RPMI7951 (cell line): ENCODE measurements at places on chromosomes 1 and 21. TPM values are rescaled to one million over a fixed set of nuclear protein-coding genes. Genes with fewer than 3 reads are reported as not detected.

DENND2D gene
- total RNA-seq = not detected in 2 replicates

SAMD13 gene
- 2.9 and 3.5 TPM in 2 replicates for total RNA-seq

SFN gene
- total RNA-seq = not detected in 2 replicates

GRIK3 gene
- not detected in 2 replicates for total RNA-seq

EXTL2 gene
- total RNA-seq = 50.6 and 57.2 TPM in 2 replicates

FAM151A gene
- not detected in 2 replicates for total RNA-seq

CFHR3 gene
- not detected in 2 replicates for total RNA-seq

SLC16A4 gene
- total RNA-seq = 16.3 and 18.5 TPM in 2 replicates

C21orf91 gene
- 9.6 and 14.3 TPM in 2 replicates for total RNA-seq

LCE6A gene
- not detected in 2 replicates for total RNA-seq

GRCh38 chr1:18901952-18902522 is 318 bp downstream of the ALDH4A1 start:
- DNase-seq = peak; percentile 64

GRCh38 chr1:30374400-30375070 is 348.9 kb downstream of the MATN1 start:
- DNase-seq = no peak

- no peak for DNase-seq
These were observed 142.3 kb upstream of the SAMSN1 start for GRCh38 chr21:14688412-14688811.

- no peak for DNase-seq
These were observed 27.2 kb downstream of the PUM1 start for GRCh38 chr1:31038360-31038759.

- DNase-seq = no peak
These were observed 87.2 kb upstream of the SOX13 start for GRCh38 chr1:203985676-203986075.

DNA sequence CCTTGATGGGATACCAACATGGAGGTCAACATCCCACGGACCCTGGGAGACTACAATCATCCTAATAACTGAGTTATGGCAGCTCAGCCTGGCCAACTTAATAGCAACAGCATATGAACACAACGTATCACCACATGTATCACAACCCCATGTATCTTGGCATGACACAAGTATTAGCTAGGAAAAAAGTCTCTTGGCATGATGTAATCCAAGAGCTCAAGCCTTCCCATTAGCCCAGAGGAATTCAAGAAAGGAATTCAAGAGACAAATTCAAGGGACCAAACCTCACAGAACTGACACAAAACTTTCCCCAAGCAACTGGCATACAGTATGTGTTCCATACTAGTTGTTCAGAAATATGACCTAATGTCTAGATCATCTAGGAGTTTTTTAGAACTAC is 100.9 kb upstream of the HMGB4 start:
- no peak for DNase-seq

DNA sequence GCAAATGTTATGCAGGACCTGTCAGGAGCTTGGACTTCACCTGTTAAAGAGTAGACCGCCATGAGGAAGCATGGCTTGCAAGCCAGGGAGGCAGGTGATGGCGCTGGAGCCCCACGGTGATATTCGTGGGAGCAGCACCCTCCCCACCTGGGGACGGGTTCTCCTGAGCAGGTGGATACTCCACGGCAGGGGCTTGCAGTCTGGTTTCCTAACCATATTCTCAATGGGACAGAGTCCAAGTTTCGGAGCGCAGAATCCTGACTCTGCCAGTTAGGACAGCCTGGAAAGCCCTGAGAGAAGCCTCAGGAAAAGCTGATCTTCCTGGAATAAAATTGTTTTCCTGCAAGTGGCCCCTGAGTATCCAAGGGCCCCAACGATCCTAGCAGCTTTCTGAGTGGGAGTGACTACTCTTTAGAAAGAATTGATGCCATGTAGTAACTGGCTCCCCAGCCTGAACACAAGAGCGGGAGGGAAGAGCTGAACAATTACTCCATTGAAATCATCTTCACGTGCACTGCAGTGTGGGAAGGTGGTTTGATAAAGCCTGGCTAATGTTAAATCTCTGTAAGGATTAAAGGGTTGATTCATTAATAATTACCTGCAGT is 146.3 kb upstream of the RAB4A start:
- DNase-seq = no peak

DNA sequence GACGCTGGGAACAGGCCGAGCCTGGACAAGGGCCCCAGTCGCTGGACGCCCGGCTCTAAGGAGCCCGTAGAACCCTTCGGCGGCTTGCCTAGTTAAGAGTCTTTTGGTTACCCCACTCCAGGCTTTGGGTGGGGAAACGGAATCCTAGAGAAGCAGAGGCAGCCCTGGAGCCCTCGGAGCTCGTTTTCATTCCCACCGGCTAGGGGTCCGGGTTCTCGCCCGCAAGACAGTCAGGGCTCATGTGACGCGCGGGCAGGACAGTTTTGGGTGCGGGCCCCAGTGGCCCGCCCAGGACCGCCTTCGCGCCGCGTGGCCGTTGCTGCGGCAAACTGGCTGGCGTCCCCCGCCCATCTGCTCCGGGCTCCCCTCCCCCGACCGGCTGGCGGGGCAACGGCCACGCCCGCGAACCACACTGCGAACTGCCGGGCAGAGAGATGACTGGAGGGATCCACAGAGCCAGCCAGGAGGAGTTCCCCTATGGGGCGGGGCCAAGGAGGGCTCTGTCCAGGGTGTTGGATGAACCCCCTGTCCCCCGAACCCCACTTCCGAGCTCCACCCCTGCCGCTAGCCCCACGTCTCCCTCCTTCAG is 829 bp upstream of the HES2 start:
- DNase-seq = no peak

DNA sequence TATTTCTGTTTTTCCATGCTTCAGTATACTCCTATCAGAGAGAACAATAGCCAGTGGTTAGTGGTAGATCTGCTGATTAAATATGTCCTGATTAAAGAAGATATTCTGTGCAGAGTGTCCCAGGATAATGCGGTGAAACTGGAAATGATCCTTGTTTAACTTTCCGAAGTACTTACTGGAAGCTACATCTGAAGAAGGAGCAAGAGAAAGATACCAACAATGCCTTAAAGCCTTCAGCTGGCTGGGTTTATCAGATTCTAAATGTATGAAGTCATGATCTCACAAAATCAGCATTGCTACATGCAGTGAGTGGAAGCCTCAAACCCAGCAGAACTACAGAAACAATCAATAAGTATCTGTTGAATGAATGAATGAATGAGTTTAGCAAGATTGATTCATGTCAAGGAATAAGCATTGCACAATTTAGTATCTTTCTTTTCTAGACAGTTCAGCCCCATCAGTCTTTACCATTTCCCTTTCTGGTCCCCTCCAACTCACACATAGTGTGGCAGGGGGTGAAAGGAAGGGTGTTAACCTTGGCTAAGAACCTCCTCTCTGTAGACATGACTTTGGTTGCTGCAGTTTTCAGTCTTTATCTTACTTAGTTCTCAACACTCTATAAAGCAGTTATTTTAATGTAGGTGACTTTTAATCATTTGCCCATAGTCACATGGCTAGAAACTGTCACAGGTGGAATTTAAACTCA is 24.7 kb upstream of the DNASE2B start:
- DNase-seq = no peak

GRCh38 chr1:220925707-220926106 is 46.5 kb downstream of the HLX start:
- DNase-seq = no peak

DNA sequence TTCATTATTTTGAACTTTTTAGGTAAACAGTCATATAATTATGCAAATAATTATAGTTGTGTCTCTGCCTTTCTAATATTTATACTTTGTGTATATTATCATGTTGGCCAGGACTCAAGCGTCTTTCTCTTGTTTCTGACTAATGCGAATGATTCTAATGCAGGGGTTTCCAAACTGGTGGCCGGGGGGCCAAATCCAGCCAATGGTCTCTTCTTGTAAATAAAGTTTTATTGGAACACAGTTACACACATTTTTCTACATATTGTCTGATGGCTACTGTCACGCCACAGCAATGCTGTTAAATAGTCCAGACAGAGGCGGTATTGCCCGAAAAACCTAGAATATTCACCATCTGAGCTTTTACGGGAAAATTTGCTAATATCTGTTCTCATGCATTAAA is 8.9 kb upstream of the POFUT2 start:
- no peak for DNase-seq

- no peak for DNase-seq
These were observed 219.7 kb downstream of the BRINP3 start for GRCh38 chr1:190258003-190258402.

DNA sequence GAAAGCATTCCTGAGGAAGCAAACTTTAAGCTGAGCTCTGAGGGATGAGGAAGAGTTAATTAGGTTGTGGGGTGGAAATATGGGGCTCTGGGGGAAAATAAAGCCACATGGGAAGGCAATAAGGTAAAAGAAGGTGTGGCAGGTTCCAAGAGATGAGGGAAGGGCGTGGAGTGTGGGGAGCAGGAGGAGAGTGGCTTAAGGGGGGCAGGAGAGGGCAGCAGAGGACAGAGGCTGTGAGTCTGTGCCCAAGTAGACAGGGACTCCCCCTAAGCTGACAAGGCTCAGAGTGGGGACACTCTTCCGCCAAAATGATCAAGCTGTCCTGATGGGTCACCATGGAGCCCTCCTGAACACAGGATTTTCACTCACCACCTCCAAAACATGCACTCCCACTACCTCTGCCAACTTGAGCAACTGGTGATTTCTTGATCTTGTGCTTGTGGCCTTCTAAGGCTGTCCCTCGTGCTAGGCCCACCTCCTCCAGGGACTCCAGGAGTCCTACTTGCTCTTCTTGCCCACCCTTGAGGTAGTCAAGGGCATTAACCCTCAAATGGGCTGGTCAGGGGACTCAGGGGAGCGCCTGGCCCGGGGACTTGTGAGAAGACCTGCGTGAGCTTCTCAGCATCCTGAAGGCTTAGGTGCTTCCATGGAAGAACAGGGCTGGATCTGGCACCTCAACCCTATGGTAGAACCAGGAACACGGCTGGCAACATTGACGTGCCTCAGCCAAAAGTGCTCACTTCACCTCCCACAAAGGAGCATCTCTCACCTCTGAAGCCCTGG is 23.4 kb downstream of the DMAP1 start:
- DNase-seq = no peak

- no peak for DNase-seq
These were observed 647.6 kb downstream of the LMO4 start for GRCh38 chr1:87976316-87976715.

- no peak for DNase-seq
These were observed 8.8 kb downstream of the PGLYRP4 start for GRCh38 chr1:153339802-153340201.

- no peak for DNase-seq
These were observed 38.6 kb downstream of the CAPN9 start for GRCh38 chr1:230785636-230786384.

DNA sequence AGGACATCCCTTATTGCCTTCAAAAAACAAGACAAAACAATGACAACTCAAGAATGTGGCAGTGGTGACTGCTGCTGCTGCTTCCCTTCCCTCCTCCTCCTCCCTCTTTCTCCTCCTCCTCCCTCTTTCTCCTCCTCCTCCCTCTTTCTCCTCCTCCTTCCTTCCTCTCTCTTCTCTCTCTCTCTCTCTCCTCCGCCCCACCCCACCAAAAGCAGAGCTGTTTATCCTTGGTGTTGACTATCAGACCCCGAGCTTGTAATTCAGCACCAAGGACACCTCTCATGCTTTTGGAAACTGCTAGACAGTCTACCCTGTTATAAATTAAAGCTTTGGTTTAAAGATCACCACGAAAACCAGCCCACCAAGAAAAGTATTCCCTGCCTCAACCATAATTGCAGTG is 72.4 kb upstream of the IFNAR2 start:
- no peak for DNase-seq

DNA sequence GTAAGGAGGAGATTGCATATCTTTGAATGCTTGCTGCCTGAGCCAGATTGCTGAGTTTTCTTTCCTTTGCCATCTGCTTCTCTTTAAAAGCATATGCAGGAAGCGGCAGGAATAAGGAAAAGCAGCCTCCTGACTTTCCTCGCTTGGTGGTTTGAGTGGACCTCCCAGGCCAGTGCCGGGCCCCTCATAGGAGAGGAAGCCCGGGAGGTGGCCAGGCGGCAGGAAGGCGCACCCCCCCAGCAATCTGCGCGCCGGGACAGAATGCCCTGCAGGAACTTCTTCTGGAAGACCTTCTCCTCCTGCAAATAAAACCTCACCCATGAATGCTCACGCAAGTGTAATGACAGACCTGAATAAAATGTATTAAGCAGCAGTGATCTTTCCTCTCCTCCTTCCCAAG is 1.5 kb downstream of the CORT start:
- peak; percentile 69 for DNase-seq

- peak; percentile 69 for DNase-seq
These were observed 958 bp downstream of the LYPLAL1 start for GRCh38 chr1:219174460-219175211.

DNA sequence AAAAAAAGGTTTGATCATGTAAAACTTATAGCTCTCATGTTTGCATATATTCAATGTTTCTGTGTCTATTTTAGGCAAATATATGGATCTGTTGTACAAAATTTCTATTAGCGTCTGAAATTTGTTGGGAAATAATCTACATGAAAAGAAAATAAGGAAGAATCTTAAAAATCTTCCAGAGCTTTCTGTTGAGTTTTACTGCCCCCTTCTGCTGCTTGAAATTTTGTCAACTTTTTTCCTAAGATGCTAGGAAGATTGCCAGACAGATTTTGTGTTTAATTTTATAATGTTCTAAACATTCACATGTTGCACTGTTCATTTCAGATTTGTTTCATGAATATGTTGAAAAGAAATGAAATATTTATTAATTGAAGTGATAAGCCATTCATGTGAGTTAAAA is 2.5 kb upstream of the PTGS2 start:
- peak; percentile 8 for DNase-seq

DNA sequence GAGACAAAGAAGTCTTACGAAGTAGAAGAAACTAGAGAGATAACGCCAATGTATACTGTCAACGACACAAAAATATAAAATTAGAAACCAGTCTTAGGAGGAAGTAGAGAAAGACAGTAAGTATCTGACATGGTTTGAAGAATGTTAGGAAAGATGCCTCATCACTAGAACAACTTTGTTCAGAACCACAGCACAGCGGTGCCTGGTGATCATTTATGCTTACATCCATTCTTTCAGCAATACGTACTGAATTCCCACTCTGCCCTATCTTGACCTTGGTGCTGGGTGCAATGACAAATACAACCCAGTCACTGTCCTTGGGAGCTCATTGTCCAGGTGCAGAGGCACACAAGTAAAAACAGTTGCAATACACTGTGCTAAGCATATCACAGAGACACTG is 104.4 kb downstream of the TM2D1 start:
- DNase-seq = no peak

- DNase-seq = peak; percentile 62
These were observed 721 bp downstream of the PBXIP1 start for GRCh38 chr1:154955039-154955717.
